ENCODE measurements at places on chromosomes 16 and 17.
A peak's percentile ranks its signal among the peaks of the same experiment; 100 is the strongest.

DNA sequence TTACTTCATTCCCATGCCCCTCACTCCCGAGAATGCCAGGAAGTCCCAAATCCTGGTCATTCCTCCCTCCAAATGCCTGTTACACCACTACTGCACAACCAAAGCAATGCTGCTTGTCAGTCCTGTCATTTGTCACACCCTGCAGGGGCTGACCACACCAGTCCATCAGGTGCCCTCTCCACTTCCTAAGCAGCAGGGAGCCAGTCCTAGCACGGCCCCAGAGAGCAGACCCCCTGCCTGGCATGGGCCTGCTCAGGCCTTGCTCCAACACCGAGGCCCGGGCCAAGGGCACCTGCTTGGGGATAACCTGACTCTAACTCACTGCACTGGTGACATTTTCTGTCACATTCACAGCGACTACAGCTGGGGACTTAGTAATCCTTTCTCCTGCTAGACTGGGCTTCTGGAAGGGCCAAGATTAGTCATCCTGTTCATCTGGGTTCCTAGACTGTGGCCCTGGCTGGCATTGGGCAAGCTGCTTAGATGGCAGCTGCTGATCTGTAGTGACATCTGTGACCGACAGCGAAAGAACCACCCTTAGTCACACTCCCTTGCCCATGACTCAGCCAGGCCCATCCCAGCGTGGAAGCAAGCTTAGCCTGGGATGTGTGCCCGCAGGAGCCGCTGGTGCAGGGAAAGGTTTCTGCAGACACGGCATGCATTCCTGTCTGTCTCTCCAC is 5.4 kb downstream of the ALYREF start:
- DNase-seq, result no peak

DNA sequence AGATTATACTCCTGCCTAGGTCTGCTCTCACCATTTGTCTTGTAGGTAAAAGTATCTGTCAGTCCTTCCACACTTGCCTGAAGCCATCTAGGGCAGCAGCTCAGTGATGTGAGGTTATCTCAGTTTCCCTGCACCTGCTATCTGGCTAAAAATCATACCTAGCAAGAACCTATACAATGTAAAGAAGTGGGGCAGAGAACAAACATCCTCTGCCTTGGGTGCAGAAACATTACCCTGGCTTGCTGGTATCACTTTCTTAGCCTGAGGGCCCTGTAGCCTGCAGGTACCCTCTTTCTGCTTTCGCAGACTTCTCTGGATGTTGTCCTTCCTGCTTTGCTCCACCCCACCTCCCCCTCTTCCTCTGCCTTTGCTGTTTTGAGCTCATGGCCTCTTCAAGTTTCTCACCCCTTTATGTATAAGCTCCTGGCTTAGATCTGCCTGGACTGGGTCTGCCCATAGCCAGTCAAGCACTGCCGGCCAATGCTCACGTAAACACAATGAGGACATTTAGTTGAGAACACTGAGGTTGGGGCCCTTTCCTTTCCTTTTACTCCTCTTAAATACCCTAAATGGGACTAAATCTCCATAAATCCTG is 8.7 kb upstream of the SDK2 start:
- no peak for DNase-seq

DNA sequence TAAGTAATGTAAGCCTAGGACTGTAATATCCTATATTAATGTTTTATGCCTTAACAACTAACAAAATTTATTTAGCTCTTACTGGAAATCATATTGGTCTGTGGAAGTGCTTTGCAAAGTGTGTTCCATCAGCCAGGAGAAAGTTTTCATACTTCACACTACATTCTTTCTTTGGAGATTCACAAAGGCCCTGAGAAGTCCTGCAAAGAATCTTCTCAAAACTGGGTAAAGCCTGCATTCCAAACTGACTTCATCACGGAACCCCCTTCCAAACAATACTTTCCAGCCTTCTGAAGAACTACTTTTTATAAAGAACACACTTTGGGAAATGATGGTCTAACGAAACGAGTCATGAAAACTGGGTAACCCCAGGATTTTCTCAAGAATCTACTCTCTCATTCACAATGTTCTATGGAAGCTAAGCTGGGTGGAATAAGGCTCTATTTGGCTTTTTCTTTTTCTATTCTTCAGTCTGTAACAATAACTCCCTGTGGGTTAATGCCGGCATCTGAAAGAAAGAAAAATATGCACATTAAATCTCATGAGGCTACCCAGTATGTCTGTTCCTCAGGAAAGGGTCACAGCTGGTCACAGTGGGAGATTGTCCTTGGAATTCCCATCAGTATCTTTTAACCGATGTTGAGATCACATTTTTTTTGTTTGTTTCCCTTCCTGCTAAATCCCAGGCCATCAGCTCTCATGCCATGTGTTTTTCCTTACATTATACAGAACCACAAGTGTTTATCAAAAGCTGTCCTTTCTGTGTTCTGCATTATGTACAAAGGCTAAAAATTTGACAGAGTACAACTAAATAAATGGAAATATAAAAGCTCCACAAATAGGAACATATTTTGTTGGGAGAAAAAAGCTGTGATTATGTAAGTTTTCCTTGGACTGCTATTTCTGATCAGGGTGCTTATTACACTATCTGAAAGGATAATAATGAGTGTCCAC is 12.8 kb upstream of the AKAP1 start:
- DNase-seq, result no peak

- DNase-seq, result no peak
Measured at GRCh38 chr16:89575247-89576152, at the start of gene CPNE7. TSS of gene CPNE7 (plus strand) at chr16:89575758. CDS start at chr16:89575898, 140 bp downstream.

DNA sequence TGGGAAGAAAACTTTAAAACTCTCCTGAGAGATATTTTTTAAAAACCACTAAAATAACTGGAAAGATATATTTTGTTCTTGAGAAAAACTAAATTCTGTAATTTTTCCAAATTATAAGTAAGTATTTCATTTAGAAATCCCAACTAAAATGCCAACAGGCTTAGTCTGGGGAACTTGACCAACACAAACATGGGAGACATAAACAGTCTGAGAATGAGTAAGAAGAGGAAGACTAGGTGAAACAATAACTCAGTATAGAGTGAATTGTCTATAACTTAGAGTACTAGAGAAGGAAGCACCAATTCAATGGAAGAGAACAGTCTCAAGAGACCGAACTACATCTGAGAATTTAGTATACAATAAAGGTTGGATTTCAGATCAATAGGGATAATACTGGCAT is 2.9 kb downstream of the CMTM1 start:
- DNase-seq, result no peak

GRCh38 chr17:71111934-71112333 is 942.6 kb downstream of the KCNJ2 start:
- no peak for DNase-seq

- no peak for DNase-seq
Measured at GRCh38 chr16:66275775-66276428, 90.6 kb upstream of the CDH5 start.

- DNase-seq, result no peak
Measured at GRCh38 chr16:14309906-14310305, 238.8 kb downstream of the MRTFB start.

- no peak for DNase-seq
Measured at GRCh38 chr16:49698453-49698815, 157.5 kb downstream of the ZNF423 start.

DNA sequence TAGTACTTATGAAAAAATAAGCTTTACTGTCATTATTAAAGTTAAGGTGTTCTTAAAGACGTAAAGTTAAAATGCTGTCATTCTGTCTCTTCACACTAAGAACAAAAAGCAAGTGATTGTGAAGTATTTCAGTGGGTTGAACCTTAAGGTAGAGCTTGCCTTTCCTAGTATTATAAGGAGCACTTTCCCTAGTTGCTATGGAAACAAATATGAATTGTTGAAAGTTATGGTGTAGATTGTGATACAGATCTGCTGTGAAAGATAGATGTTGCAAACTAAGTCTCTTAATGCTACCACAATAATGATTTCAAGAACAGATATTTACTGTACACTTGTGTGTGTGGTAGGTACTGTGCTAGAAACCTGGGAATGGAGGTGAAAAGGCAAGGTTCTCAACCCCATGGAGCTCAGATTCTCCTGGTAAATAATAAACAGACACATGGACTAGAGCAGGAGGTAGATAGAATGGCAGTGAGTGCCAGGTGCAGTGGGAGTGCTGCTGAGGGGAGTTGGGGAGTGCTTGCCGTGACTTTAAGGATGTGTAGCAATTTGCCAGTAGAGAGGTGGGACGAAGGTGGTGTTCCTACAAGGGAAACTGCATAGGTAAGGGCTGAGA is 34.7 kb downstream of the MRTFB start:
- DNase-seq, result no peak

- DNase-seq, result no peak
Measured at GRCh38 chr17:8696906-8697305, 47.7 kb downstream of the CCDC42 start.

GRCh38 chr17:16987066-16987829 is 15.3 kb upstream of the TNFRSF13B start:
- DNase-seq, result no peak

- no peak for DNase-seq
Measured at GRCh38 chr17:51463353-51463752, 203.0 kb downstream of the UTP18 start.

- DNase-seq, result no peak
Measured at GRCh38 chr17:17231621-17232302, 5.2 kb downstream of the FLCN start.

- DNase-seq, result no peak
Measured at GRCh38 chr17:42673885-42674754, 2.7 kb downstream of the PLEKHH3 start.

DNA sequence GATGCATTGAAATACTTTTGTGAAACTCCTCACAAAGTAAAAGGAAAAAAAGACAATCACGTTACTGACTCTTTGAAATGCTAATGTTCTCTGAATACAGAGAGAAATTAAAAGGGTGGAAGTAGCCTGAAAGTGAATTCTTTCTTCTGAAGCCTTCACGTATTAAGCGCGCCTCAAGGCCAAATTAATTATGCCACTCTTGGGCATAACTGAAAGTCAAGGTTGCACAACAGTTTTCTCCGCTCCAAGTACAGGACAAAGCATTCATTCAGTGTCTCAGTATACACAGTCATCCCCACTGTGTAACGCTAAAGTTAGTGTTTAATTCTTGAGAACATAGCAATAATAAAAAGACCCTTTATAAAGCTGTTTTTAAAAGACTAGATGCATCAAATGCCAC is 21.5 kb downstream of the PARN start:
- DNase-seq, result no peak

DNA sequence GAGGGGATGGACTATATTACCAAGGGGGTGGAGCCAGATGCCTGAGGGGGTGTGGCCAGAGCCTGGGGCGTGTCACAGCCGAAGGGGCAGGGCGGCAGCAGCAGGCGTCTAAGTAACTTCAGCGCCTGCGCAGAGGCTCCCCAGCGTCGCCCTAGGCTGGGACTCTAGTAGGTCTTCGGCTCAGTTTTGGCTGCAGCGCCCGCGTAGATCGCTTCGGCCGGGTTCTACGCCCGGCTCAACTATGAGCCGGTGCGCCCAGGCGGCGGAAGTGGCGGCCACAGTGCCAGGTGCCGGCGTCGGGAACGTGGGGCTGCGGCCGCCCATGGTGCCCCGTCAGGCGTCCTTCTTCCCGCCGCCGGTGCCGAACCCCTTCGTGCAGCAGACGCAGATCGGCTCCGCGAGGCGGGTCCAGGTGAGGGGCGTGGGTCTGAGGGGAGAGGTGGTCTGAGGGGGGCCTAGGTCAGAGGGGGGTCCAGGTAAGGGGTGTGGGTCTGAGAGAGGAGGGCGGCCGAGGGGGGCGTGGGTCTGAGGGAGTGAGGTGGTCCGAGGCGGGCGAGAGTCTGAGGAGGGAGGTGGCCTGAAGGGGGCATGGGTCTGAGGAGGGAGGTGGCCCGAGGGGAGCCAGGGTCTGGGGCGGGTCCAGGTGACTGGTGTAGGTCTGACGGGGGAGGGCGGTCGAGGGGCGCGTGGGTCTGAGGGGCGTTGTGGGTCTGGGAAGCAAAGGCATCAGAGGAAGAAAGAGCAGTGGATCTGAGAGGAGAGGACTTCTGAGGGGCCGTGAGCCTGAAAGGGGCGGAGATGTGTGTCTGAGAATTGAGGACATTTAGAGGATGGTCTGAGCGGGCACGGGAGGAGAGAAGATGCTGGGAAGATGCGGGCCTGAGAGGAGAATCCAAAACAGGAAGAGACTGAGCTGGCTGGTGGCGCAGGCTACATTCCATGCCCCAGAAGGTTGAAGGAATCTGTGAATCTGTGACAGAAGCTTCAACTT is at the start of gene LPCAT2:
Gene LPCAT2, plus strand, starts transcription at position 132 of the 991 bp plus-strand sequence. Its CDS starts 110 bp downstream, at position 242.
- DNase-seq, result no peak

- peak; percentile 69 for DNase-seq
Measured at GRCh38 chr16:84819644-84820304, at the start of gene CRISPLD2. TSS of gene CRISPLD2 (plus strand) at chr16:84819985. CDS start at chr16:84838496, 18,511 bp downstream.

DNA sequence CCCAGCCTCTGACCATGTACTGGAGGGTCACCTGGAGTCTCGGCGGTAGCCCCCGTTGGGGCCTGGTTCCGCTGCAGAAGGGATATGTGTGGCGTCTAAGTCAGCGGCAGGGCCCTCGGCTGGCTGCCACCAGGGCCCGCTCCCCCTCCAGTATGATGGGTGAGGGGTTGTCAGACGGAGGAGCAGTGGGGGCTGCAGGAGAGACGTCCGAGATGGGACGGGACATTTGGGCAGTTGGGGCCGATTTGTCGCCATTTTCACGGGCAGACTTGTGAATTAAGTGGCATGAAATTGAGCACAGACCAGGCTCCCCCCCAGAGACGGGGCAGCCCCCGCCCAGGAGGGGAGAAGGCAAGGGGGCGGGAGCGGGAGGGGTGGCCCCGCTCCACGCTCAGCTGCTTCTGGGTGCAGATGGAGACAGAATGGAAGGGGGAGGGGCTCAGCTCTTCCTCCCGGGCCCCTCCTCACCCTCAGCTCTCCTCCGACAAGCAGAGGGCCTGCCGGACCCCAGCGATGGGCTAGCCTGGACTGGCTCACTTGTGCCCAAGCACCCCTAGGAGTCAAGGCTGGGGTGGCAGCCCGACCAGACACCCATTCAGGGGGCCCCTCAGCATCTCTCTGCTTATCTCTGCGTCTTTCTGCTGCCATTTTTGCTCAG is 52.7 kb upstream of the LHX1 start:
- no peak for DNase-seq

- DNase-seq, result peak; percentile 63
Measured at GRCh38 chr17:49952209-49952911, 16.6 kb upstream of the DLX4 start.

DNA sequence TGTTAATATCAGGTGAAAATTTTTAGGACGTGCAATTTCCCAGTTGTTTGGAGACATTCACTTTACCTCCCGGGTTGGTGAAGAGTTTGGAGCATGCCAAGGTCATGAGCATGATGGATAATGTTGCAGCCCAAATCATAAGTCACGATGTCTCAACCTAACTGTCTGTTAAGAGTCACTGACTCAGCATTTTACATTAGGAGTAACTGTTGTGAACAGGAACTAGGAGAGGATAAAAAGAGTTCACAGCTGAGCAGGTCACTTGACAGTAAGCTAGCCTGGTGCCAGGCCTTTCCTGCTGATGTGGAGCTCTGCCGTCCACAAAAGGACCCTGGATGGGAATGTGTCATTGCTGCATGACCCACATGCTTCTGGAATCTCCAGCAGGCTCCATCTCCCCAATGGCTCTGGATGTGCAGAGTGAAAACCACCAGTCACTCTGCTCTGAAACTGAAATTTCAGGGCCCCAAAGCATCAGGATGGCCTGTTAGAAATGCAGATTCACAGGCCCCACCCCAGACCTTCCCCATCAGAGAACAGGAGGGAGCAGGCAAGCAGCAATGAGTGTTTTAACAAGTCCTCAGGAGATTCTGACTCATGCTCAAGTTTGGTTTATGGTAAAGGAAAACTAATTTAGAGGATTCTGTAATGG is 371.6 kb upstream of the MAF start:
- DNase-seq, result no peak

GRCh38 chr16:79845734-79846135 is 245.2 kb upstream of the MAF start:
- no peak for DNase-seq
